Umbilical cord (tissue), 2 donors: ENCODE measurements at places on chromosomes 4 and X.

- DNase-seq = no peak
Observed at GRCh38 chr4:155907556-155907955, 4.1 kb downstream of the TDO2 start.

DNA sequence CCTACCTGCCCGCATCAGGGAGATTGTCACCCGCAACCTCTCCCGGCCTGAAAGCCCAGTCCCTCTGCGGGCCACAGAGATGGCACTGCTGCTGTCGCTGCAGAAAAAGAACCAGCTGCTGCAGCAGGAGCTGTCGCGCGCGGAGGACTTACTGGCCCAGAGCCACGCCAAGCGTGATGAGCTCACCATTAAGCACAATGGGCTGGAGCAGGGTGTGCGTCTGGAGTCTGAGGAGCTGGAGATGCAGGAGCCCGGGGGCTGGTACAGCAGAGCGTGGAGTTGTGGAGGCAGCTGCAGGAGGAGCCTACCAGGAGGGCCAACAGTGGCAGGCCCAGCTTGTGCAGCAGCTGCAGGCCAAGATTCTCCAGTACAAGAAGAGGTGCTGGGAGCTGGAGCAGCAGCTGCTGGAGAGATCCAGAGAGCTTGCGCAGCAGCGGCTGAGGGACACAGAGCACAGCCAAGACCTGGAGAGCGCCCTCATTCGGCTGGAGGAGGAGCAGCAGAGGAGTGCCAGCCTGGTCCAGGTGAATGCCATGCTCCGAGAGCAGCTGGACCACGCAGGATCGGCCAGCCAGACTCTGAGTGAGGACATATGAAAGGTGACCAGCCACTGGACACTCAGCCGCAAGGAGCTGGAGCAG lies 11.3 kb downstream of the SMIM10L2A start:
- no peak for DNase-seq

- no peak for DNase-seq
Observed at GRCh38 chrX:40035726-40036125, 62.0 kb downstream of the BCOR start.

DNA sequence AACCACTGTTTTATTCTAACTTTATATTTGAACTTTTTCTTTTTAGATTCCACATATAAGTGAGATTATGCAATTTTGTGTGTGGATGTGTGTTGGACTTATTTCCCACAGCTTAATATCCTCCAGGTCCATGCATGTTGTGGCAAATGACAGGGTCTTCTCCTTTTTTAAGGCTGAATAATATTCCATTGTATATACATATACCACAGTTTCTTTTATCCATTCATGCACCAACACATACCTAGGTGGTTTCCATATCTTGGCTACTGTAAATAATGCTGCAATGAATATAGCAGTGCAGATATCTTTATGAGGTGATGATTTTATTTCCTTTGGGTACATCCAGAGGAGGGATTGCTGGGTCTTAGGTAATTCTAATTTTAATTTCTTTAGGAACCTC lies 69.0 kb downstream of the SNCA start:
- DNase-seq = no peak

DNA sequence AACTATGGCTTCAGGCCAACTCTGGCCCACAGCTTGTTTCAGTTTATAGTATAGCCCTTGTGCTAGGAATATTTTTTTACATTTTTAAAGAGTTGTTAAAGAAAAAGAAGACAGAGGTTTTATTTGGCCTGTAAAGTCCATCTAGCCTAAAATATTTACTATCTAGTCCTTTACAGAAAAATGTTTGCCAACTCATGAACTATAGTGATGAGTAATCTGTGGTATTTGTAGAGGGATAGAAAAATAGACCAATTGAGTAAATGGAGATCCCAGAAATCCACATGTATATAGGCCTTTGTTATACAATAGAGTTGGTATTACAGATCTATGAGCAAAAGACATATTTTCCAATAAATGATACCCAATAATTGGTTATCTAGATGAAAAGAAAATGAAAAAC lies 288.7 kb downstream of the PRDM5 start:
- DNase-seq = no peak

GRCh38 chr4:169201222-169202144 lies 69.3 kb downstream of the SH3RF1 start:
- DNase-seq = peak; percentile 50

DNA sequence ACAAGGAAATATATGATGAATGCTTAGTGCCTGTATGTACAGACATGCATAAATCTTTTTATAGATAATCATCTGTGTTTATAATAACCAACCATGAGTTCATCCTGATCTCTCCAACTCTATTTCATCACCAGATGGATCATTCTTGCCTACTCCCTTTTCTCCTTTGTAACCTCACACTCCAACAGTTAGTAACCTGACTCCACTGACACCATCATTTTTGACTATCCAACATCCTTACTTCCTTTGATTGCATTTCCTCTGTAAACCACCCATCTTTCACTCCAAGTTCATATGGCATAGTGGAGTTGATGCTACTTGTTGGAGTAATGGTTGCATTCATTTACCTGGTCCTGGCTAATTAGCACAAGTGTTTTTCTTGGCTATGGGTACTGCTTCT lies 170.6 kb downstream of the ZNF330 start:
- DNase-seq = no peak

- DNase-seq = no peak
Observed at GRCh38 chr4:38152721-38153386, 192.7 kb downstream of the PTTG2 start.

GRCh38 chrX:51837921-51838320 lies 55.5 kb upstream of the MAGED1 start:
- DNase-seq = peak; percentile 3

GRCh38 chr4:172543249-172543648 lies 625.4 kb upstream of the GALNT7 start:
- no peak for DNase-seq

- DNase-seq = peak; percentile 30
Observed at GRCh38 chrX:74117962-74118902, 185.7 kb upstream of the ZCCHC13 start.

- DNase-seq = no peak
Observed at GRCh38 chr4:168269896-168270295, 48.7 kb downstream of the DDX60 start.

- no peak for DNase-seq
Observed at GRCh38 chrX:45003085-45003484, 130.1 kb downstream of the KDM6A start.

GRCh38 chr4:154158361-154159155 lies 333.0 kb downstream of the DCHS2 start:
- DNase-seq = no peak

DNA sequence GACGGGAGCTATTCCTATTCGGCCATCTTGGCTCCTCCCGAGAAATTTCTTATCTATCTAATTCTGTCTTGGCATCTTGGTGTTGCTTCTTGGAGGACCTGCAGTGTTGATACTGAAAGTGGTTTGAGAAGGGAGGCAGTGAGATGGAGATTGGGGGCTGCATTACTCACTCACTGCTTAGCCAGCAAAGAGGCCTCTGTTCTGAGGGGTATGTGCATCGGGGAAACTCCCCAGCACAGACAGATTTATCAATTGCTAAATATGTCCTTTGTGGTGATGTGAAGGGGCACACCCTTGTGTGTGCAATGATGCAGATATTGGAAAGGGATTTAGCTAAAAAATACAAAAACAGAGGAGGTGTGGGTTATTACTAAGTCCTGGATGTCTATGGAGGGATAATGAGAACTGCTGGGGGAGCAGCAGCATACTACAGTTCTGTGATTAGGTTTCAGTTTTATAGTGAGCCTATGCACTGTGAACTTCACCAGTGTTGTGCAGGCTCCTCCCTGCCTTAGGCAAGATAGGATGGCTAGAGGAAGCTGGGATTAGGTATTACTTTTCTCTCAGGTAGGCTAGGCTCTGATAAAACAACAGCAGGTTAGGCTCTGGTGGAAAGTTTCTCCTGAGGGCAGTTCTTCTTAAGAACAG lies 279.0 kb downstream of the HS3ST1 start:
- DNase-seq = no peak

- peak; percentile 18 for DNase-seq
Observed at GRCh38 chr4:41256131-41256739, 493 bp upstream of the UCHL1 start.

GRCh38 chr4:142091691-142092182 lies 455.4 kb downstream of the IL15 start:
- no peak for DNase-seq

DNA sequence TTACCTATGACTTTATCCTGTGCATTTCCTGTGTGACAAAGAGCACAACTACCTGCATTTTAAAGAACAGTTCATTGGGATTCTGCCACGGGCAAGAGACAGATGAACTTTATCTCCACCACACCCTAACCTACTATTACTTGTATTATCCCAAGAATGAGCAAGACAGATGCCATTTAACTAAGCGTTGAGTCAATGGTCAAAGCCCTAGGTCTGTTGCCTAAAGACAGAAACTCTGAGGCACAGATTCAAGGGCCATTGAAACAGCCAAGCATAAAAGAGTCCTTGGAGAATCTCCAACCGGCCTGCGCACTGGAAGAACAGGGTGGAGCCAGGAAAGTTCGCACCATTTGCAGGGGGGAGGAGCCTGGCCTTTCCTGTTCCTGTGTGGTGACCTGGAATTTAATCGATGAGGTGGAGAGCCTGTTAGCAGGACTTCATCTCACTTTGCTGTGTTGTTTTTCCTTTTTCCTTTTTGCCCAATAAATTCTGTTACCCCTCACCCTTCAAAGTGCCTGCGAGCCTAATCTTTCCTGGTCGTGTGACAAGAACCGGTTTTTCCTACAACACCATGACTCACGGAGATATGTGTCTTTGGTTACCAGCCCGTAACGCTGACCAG lies 146.4 kb upstream of the DIAPH2 start:
- no peak for DNase-seq

- peak; percentile 38 for DNase-seq
Observed at GRCh38 chr4:54542119-54542438, 115.7 kb upstream of the KIT start.

- no peak for DNase-seq
Observed at GRCh38 chr4:6104541-6105130, 86.4 kb upstream of the C4orf50 start.

- no peak for DNase-seq
Observed at GRCh38 chrX:133215017-133215416, 3.1 kb downstream of the TFDP3 start.

GRCh38 chr4:10296730-10297129 lies 160.5 kb downstream of the ZNF518B start:
- DNase-seq = no peak

- no peak for DNase-seq
Observed at GRCh38 chr4:60605646-60606354, 594.3 kb upstream of the ADGRL3 start.

DNA sequence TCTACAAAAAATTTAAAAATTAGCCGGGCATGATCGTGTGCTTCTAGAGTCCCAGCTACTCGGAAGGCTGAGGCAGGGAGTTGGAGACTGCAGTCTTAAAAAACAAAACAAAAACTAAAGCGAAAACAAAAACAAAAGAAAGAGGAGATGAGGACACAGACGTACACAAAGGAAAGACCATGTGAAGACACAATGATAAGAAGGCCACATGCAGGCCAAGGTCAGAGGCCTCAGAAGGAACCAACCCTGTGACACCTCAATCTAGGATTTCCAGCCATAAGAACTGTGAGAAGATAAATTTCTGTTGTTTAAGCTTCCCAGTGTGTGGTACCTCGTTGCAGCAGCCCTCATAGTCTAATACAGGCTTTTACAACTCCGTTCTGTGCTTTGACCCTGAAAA lies 177.0 kb upstream of the ATP6AP2 start:
- no peak for DNase-seq

DNA sequence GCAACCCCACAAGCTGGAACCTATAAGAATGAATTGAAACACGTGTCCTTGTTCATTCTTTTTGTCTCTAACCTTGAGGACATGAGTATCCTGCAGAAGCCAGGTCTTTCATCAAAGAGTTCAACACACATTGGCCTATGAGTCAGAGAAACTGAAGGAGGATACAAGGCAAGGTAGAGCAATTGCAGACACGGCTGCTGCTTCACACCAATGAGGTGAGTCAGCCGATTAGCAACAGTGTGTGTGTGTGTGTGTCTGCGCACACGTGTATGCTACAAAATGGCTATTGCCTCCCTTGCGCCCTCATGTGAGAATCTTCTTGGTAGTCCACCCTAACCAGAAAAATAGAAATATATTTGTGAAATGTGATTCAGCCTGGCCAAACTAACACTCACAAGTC lies 1477.7 kb upstream of the IGFBP7 start:
- DNase-seq = no peak

- DNase-seq = no peak
Observed at GRCh38 chrX:11881485-11882170, 123.6 kb downstream of the MSL3 start.

DNA sequence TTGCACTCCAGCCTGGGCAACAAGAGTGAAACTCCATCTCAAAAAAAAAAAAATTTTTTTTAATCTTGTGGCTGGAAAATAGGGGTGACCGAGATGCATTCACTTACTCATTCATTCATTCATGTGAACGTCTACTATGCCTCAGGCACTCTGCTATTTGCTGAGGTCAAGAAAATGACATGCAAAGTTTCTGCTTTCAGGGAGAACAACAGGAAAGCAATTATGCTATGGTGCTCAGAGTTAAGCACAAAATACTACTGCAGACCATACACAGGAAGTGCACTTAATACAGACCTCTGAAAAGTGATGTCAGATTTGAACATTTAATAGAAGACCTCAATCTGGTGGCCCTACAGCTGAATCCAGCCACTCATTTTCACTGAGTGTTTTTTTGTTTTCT lies 59.6 kb upstream of the DUSP21 start:
- DNase-seq = no peak

DNA sequence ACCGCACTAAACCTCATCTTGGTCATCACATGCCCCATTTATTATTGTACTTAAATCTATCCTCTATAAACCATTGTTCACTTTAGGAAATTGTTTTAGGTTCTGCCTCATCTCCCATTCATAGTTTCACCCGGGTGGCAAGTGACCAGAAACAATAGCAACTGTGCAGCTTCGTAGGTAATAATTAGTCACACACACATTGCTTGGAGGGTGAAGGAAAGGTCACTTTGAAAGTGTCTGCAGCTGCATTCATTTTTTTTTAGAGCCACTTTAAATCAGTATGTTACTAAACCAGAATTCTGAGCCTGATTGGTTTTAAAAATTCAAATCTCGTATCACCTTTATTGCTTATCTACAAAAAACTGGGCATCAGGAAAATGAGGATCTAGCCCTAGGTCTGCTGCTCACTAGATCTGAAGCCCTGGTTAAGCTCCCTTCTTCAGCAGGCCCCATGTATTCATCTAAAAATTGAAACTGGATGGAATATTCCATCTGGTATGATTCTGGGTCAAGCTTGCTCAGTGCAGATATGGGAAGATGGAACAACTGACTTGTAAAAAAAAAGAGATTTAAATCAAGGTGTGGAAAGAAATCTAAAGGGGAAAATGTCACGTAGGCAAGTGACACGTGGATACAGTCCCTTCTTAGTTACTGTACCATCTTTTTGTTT lies 62.4 kb downstream of the LIMCH1 start:
- no peak for DNase-seq
